Stimulated activated CD8-positive, alpha-beta memory T cell treated with anti-CD3 and anti-CD28 coated beads, Interleukin-7, amount 100 ng/mL, for 1 hour (primary cell): ENCODE measurements at places on chromosomes 3 and 15.

GRCh38 chr3:28901018-28901417 is 379.9 kb upstream of the RBMS3 start:
- DNase-seq = no peak

GRCh38 chr3:185409957-185410356 is 47.0 kb downstream of the MAP3K13 start:
- no peak for DNase-seq

DNA sequence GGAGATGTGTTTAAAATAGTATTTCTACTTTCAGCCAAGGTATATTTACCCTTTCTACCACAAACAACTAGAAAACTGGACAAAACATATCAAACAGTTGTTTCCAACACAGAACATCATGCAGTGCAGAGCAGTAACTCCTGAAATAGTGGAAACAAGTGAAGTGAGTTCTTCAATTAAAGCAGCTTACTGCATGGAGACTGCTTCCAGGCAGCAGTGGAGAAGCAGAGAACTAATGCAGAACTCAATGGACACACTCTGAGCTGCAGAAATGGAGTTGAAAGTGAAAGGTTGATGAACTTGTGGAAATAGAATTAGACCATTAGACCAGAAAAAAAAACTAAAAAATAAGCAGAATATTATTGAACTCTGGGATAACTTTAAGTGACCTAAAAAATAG is 478.9 kb downstream of the CNTN6 start:
- DNase-seq = no peak

DNA sequence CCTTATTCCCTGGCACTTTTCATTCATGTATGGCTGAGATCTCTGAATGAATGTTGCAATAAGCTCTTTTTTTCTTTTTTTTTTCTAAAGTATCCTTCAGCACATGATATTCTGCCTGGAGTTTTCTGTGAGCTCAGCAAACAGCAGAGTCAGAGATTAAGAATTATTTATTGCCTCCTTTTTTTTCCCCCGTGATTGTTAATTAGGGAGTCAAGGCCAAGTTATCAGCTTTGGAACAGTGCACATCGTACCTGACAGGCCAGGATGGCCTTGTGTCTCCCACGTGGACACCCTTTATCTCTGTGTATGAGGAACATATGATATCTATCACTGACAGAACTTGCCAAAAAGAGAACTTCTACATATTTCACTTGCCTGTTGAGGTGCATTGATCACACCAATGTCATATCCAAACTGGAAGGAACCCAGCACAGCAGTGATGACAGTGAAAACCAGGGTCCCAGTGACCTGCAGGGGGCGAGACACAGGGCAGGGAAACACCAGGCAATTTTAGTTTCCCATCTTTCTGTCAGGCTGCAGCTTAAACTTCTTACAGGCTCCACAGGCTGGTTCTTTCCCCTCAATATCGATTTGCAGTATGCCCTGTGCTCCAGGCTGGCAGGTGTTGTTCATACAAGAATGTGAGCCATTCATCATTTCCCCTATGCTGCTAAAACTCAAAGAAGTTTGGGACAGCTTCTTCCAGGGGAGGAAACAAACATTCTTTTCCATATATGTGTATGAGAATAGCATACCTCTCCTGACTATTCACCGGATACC is 8.2 kb downstream of the SLC2A2 start:
- no peak for DNase-seq

DNA sequence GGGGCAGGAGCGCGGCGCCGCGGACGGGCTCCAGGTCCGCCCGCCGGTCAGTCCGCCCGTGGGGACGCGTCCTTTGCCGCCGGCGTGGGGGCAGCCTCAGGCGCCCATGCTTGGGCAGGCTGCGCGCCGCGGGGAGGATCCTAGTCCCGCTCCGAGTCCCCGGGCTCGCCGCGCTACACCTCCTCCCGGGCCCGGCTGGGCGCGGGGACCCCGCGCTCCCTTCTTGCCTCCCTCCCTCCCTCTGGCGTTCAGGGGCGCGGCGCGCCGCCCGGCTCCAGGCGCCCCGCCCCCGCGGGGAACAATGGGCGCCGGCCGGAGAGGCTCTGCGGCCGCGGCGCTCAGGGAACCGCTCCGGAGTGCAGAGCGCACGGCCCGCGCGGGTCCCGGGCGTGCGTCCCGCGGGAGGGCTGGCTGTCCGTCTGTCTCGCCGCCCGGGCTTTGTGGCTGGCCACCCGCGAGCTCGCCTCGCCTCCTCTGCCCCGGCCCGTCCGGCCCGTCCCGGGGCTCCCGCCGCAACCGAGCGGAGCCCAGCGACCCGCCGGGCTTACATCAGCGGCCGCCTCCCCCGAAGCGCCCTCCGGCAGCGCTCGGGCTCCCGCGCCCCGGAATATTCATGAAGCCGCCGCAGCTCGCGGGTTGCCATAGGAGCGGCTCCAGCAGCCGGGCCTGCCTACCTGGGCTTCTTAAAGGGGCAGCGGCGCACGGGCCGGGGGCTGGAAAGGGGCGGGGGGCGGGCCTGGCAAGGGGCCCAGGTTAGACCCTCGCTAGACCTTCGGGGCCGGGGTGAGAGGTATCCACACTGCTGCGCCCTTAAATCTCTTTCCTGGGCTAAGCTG is at the start of gene HCN4:
Gene HCN4, minus strand, starts transcription at position 658 of the 836 bp plus-strand sequence. CDS start 688 bp downstream, outside the sequence.
- no peak for DNase-seq

- DNase-seq = no peak
These were observed 52.7 kb upstream of the SPATA12 start for GRCh38 chr3:57007521-57008460.

GRCh38 chr3:11548721-11549131 is 95.0 kb downstream of the VGLL4 start:
- no peak for DNase-seq

DNA sequence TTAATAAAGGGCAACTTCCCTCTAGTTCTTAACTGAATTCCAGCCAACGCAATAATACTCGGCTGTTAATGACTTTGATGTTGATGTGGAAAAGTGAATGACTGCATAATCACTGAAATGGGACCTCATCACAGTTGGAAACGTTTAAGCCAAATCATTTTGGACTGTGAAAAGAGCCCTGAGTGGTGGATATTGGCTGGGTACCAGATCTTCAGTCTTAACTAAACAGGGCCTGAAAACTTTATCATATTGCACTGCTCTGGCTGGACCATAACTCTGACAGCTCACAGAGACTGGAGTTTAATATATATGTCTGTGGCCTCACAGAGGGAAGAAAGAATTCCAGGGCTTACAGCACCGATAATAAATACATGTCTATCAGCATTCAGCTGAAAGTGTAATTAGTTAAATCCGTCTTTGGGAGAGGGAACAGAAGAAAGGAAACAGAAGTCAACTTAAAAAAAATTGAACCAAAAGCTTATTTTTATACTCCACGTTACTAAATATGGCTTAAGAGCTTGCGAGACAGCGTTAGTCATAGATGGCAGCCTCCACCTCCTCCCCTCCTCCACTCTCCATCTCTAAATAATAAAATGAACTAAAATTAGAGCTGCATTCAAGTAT is 222.3 kb upstream of the CDIN1 start:
- no peak for DNase-seq

DNA sequence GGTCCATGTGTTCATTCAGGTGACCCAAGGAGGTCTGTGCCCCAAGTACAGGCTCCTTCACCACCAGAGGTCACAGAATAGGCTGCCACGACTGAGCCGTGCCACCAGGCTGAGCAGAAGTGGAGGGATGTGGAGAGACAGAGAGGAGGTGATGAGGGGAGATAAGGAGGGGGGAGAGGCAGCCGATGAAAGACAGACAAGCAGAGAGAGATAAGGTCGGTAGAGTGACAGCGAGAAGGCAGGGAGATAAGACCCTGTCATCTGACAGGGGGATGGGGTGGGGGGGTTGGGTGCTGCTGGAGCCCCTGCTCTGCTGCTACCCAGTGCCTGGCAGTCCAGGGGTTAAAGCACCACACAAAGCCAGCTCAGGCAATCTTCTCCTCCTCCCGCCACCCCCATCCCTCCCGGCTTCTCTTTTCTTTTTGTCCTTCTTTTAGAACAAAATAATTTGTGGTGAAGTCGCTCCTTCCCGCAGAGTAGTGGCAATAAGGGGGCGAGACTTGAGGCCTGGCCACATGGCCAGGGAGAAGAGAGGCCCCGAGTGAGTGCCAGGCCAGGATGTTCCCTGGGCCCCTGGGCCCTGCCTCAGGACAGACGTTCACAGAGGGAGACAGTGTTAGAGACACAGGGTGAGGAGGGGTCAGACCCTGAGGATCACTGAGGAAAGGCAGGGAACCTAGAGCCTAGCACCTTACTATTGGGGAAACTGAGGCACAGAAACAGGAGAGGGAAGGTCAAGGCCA is 67.9 kb downstream of the CACNA2D2 start:
- no peak for DNase-seq

- no peak for DNase-seq
These were observed 574 bp downstream of the SLC38A3 start for GRCh38 chr3:50205413-50206276.

DNA sequence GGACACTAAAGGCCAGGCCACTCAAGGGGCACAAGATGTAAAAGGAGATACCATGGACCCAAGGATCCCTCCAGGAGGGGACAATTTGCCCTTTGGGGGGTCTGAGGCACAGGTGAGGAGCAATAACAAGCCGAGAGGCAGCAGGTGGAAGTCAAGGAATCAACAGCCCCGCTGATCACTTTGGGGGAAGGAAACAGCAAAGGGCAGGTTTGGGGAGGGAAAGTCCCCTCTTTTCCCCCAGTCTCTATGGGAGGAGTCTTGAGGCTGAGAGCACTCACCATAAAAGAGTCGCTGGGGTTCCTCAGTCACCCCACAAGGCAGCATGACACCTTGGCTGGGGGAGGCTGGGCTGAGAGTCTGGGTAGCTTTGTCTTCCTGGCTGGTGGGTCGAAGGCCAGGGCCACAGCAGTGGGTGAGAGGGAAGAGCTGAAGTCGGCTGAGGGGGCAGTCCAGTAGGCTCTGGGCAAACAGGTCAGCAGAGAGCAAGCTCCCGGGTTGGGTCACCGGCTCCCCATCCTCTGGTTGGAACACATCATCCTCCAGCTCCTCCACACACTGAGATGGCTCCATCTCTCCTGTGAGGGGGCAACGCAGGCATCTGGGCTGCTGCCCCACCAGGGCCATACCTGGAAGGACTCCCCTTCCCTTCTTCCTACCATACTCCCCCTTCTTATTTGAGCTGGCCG is 3.0 kb downstream of the BMF start:
- DNase-seq = no peak
